ENCODE measurements at places on chromosomes 7 and 10. TPM values are rescaled to one million over a fixed set of nuclear protein-coding genes. Genes with fewer than 3 reads are reported as not detected.
A peak's percentile ranks its signal among the peaks of the same experiment; 100 is the strongest.

DNA sequence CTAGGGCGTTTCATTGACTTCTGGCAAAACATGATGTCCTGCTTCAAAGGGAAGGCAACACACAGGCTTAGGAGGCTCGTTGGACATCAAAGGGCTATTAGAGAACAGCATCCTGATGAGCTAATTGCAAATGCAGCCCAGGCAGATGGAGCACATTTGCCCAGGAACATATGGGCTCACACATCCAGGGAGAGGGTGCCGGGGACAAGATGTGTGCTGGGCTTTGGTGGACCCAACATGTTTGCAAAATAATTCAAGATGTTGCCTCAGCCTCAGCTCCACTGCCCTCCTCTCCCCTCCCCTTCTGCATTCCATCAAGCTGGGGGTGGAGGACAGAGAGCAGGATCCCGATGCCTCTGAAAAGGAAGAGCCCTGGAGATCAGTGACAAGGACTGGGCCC lies 217.1 kb upstream of the ZMIZ1 start:
- no peak for DNase-seq

The HECW1 gene
- 0.48 TPM for total RNA-seq

- DNase-seq, result no peak
Observed at GRCh38 chr10:2964632-2965296, 102.6 kb upstream of the PFKP start.

DNA sequence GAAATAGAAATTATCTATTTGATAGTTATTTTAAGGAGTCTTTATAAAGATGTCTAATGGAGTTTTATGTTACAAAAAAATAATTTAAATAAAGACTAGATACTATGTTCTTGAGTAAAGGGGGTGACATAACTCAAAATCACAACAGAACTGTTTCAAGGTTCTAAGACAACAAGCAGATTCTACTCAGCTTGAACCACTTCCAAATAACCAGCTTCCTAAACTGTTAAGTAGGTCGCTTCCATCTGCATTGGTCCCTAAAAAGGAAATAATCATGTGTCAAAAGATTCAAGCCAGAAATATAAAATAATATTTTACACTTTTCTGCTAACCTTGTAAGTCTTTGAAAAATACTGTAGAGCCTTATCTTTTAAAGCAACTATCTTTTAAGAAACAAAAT lies 14.1 kb downstream of the SEM1 start:
- DNase-seq, result no peak

DNA sequence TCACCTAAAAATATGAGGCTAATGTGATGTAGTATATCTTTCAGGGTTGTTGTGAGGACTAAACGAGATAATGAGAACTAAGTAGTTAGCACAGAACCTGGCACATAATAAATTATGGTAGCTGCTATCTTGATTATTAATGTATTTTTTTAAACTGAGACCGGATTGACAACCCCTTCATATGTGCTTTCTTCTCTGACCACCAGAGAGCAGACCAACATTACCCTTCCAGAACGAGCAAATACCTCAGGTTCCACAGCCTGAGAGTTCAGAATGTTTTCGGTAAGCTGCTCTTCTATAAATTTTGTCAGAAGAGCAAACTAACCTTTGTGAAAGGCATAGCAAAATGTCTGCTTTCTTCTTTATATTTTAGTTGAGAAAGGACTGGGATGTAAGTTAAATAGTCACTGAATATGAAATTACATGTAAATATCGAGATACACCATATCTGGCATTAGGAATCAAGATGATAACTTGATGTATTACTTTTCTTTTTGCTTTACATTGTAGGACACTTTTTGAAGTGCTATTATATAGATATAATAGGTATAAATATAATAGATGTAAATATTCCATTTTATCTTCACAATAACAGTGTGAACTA lies 13.6 kb upstream of the BPGM start:
- DNase-seq, result no peak

DNA sequence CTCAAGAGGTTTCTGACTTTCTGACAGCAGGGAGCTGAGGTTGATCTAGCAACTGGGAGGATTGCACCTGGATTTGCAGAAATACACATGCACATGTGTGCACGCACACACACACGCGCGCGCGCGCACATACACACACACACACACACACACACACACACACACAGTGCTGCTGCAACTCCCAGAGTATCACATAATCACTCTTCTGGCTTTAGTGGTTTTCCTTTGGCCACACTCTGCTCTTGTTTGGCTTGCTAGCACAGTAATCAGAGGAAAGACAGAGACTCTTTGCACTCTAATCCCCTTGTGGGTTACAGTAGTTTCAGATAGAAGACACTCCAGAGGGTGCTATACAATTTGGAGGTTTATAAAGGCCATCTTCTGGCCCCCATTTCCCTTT lies 705.0 kb downstream of the AUTS2 start:
- DNase-seq, result no peak

- DNase-seq, result peak; percentile 40
Observed at GRCh38 chr10:114571316-114571999, 86.6 kb downstream of the ABLIM1 start.

DNA sequence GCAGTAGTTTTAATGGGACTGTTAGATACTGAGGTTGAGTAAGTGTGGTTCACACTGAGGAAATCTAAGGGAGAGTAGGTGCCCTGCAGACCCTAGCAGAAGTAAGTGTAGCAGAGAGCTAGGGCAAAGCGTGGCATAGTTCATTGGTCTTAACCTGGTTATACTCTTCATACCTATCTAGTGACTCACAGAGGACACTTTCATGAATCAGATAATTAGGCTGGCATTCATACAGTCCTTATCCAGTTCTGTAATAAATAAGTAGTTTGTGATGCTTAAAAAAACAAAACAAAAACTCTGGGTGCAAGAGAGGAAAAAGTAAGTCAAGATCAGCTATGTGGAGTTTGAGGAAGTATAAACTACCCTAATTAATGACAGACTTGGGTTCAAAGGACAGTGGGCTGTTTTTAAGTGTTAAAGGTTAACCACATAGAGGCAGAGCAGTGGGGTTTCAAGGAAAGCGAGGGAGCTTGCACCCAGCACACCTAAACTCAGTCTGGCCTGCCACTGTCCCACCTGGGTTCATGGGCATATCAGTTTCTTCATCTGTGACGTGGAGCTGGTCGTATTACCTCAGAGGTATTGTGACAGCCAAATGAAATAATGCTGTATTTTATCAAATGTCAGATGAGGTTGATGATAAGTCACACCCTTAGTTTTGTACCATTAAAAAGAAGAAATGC lies 27.1 kb downstream of the LMTK2 start:
- DNase-seq, result no peak

The ENKUR gene
- total RNA-seq, result not detected

The GJD4 gene
- not detected for total RNA-seq

GRCh38 chr10:4024027-4024426 lies 239.0 kb upstream of the KLF6 start:
- DNase-seq, result no peak

DNA sequence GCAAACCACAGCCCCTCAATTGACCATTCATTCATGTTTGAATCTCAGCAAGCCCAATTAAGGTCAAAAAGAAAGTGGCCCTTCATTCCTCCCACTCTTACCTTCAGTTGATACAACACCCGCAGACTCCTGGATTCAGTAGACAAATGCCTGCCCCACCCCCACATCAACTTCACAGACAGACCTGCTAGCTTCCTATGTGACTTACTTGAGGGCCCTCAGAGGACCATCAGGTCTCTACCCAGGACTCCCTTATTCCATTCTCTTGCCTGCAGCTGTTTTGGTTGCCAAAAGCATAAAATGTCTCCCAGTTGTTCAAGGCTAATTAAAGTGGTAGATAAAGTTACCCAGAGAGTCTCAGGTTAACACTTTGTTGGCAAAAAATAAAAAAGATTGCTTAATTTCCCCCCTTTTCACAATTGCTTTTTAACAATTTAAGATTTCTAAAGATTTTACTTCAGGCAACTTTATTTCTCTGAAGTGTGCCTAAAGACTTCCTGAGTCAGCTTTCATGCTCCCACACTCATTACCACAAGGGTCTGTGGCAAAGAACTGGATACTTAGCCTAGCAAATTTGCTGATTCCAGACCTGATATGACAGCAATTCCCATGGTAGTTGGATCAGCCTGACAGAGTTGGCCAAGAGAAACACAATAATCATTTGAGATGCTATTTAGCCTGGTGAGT lies 3.3 kb upstream of the MTERF1 start:
- DNase-seq, result no peak

DNA sequence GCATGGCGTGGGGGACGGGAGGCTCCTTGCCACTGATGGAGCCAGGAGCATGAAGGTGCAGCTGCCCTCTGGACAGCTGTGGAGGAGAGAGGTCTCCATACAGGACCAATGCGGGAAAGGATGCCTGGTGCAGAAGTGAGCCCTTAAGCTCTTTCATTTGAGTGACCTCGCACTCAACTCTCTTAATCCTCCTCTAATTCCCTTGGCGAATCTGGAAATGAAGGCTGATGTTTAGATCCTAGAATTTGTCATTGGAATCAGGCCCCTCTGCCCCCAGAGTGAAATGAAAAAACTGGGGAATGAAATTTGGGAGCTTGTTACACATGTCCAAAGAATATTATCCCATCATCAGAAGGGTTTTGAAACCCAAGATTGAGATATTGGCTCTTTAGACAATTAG lies 639.5 kb downstream of the LRMDA start:
- no peak for DNase-seq

GRCh38 chr7:44431091-44431608 lies 59.3 kb downstream of the NUDCD3 start:
- no peak for DNase-seq

The ITGB8 gene
- 154 TPM for total RNA-seq

- DNase-seq, result peak; percentile 91
Observed at GRCh38 chr10:69333205-69333604, 54.9 kb downstream of the HK1 start.

DNA sequence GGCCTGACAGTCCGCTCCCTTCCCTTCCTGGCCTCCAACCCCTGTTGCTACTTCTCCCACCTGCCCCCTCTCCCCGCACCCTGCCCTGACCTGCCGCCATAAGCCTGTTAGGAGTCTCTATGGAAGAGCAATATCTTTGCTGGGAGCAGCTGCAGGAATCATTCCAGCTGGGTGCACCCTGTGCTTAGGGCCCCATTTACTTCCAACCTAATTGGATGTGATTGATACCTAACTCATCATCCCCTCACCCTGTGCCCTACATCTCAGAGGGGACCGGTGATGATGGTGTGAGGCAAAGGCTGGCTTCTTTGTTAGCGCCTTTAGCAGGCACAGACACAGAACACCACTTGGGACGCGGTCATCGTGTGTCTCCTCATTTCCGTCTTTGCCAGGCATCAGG lies 80.0 kb upstream of the FAM180A start:
- no peak for DNase-seq

GRCh38 chr10:52314822-52315552 lies 906 bp downstream of the DKK1 start:
- DNase-seq, result no peak

The CC2D2B gene
- 2.9 TPM for total RNA-seq

- DNase-seq, result no peak
Observed at GRCh38 chr7:30721211-30721610, 30.7 kb upstream of the INMT start.

DNA sequence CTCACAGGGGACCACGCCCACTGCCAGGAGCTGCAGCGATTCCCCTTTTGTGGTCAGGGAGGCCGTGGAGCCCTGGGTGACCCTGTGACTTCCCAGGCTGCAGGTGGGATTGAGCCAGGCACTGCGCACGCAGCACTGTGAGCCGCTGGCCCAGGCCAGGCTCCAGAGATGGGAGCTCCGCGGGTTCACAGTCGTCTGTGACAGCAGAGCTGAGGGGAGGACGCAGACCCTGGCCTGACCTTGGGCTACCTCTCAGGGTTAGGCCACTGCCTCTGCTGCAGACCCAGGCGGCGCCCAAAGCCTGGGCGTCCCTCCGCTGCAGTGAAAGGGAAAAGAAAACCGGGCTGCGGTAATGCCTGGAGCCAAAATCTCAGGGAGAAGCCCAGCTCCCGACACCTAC lies 107.5 kb upstream of the GPR26 start:
- DNase-seq, result no peak

GRCh38 chr10:96967847-96968246 lies 135.7 kb downstream of the LCOR start:
- no peak for DNase-seq

The ZNF804B gene
- total RNA-seq, result not detected

The CFAP69 gene
- 45.2 TPM for total RNA-seq

DNA sequence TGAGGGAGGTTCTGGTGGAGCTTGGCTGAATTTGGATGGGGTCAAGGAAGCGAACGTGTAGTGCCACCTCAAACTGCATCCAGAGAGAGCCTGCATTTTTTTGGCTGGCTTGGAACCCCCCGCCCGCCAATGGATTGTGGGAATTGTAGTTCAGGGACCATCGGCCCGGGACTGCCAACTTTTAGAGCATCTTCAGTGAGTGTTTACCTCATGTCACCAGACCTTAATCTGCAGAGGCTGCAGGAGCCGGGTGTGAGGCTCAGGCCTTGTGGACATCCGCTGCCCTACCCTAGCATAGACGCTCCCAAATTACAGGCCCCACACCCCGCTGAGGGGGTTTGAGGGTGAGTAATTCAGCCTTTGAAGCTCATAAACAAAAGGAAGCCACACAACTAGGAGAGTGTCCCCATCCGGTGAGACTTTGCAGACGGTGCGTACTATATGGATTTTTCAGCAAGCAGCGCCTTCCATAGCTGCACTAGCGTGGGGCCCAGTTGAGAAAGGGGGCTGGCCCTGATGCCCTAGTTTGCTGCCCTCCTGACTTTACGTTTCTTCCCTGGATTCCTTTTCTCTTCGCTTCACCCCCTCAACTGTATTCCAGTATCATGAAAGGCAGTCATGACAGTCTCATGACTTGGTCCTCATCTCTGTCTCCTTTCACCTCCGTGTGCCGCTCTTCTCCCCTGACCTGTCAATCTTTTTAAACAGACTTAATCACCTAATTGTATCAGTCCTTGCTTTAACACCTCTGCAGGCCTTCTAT lies 717 bp downstream of the CNPY4 start:
- DNase-seq, result peak; percentile 67

The ZNF503 gene
- 7.6 TPM for total RNA-seq

The CCDC172 gene
- total RNA-seq, result not detected

The CFAP43 gene
- total RNA-seq, result 3.9 TPM

The SKAP2 gene
- 35.7 TPM for total RNA-seq

The BICC1 gene
- 26.2 TPM for total RNA-seq

DNA sequence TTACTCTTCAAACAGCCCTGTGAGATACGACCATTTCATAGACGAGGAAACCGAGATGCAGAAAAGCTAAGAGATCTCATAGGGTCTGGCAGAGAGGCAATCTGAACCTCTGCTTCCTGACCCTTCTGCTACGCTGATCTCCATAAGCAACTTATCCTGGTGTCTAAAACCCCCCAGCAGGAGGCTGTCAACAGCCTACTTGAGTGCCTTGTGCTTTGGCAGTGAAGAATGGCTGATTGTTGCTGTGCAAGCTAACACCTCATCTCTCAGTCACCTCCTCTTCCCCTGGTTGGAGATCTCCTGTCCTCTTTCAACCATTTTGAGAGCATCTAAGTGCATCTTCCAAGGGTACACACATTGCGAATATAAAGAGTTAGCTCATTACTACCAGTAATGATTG lies 86.2 kb downstream of the AOAH start:
- DNase-seq, result no peak

The SLC16A9 gene
- total RNA-seq, result 0.32 TPM

Data from breast epithelium (tissue), 4 donors.